ENCODE measurements at places on chromosomes 13 and 19.
A peak's percentile ranks its signal among the peaks of the same experiment; 100 is the strongest.

DNA sequence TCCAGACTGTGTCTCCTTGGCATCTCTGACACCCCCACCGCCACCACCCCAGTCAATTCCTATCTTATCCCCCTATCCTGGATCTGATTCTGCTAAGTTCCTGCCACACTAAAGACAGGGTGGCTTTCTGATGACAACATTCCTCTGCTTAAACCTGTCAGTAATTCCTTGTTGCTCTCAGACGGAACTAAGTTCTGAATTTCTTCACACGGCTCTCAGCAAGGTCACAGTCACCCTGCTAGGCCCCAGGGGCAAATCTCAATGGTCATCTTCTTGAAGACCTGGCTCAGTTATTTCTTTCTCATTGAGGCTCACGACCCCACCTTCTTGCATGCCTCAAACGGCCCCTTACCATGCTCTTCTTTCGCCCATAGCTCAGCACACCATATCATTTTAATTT is 7.6 kb downstream of the ALOX5AP start:
- no peak overlapping the region for H3K27ac ChIP-seq
- no peak for DNase-seq
- no peak overlapping the region for H3K4me3 ChIP-seq
- no peaks in the 10 kb centered on the region for H3K36me3 ChIP-seq
- H3K4me1 ChIP-seq: no peaks in the 10 kb centered on the region
- no peaks in the 10 kb centered on the region for H3K27me3 ChIP-seq

GRCh38 chr19:51550848-51551672 is 19.6 kb upstream of the SIGLEC6 start:
- no peak overlapping the region for H3K27ac ChIP-seq
- no peaks in the 10 kb centered on the region for H3K27me3 ChIP-seq
- no peak for DNase-seq

- H3K36me3 ChIP-seq: peaks cover 82% of the 10 kb centered on the region
- DNase-seq: peak; percentile 62
- H3K27ac ChIP-seq: no peak overlapping the region
- H3K4me1 ChIP-seq: no peaks in the 10 kb centered on the region
- no peaks in the 10 kb centered on the region for H3K27me3 ChIP-seq
Measured at GRCh38 chr19:18859676-18860301, 28.0 kb downstream of the UPF1 start.

GRCh38 chr19:12482509-12482886 is 2.1 kb downstream of the ZNF709 start:
- H3K27ac ChIP-seq: no peak overlapping the region
- no peaks in the 10 kb centered on the region for H3K36me3 ChIP-seq
- no peak overlapping the region for H3K4me3 ChIP-seq
- no peak for DNase-seq

Measured in lung (tissue), 17 donors.